ENCODE measurements at places on chromosomes 3 and 15.

- DNase-seq: no peak
These were observed 284.8 kb downstream of the GBE1 start for GRCh38 chr3:81476692-81477091.

- no peak for DNase-seq
These were observed 8.9 kb downstream of the CHDH start for GRCh38 chr3:53837331-53837730.

GRCh38 chr3:82053236-82053635 is 291.8 kb upstream of the GBE1 start:
- no peak for DNase-seq

- DNase-seq: no peak
These were observed 1.0 kb downstream of the P3H2 start for GRCh38 chr3:190119461-190120268.

DNA sequence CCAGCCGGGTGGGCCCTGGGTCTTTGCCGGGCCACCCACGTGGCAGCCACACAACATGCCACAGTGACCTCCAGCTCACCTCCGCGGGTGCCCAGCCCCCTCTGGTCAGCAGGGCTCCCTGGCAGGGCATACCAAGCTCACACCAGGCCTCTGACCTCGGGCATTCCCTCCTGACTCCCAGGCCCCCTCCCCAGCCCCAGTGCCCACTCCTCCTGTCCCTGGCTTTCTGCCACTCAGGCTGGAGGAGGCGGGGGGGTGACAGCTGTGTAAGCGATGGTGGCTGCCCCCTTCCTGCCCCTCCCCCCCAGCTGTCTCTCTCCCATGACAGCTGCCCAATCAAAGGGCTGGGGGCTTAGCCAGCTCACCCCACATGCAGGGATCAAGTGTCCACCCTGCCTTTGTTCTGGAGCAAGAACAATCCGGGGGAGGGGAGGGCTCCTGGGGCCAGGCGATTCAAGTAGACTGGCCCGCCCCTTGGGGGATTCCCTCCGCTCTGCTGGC is 3.3 kb downstream of the PCBP4 start:
- no peak for DNase-seq

DNA sequence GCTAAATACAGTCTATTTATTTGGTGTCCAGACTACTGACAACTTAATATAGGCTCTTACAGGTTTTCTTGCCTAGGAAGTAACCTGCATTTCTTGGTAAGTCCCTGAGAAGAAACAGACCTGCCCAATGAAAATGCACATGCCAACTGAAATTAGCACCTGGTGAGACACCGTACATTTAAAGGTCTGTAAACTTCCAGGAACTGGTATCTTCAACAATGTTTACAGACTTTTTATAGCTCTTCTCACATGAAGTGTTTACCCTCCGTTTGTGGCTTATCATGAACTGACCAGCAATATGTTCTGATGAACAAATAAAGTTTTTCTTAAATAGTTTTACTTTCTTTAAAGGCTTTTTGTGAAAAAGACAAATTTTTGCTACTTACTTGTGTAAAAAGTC is 93.3 kb downstream of the PCCB start:
- DNase-seq: no peak

DNA sequence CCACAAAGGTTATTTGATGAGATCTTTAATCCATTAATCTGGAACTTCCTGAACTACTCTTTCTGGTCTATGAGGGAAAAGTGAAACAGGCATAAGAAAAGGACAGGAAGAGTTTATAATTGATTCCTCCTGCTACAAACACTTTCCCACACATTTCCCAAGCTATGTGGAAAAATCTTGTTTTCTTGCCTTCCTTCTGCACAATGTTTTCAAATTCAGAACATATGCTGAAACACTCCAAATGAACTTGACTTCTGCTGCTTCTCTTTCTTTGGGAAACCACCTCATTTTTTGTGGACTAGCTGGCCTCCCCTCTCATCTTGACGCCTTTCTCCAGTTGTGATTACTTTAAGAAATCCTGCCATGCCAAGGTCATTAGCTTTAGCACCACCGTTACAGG is 100.7 kb upstream of the PTPRG start:
- DNase-seq: no peak

GRCh38 chr3:147987549-147987948 is 578.4 kb downstream of the ZIC1 start:
- DNase-seq: no peak

DNA sequence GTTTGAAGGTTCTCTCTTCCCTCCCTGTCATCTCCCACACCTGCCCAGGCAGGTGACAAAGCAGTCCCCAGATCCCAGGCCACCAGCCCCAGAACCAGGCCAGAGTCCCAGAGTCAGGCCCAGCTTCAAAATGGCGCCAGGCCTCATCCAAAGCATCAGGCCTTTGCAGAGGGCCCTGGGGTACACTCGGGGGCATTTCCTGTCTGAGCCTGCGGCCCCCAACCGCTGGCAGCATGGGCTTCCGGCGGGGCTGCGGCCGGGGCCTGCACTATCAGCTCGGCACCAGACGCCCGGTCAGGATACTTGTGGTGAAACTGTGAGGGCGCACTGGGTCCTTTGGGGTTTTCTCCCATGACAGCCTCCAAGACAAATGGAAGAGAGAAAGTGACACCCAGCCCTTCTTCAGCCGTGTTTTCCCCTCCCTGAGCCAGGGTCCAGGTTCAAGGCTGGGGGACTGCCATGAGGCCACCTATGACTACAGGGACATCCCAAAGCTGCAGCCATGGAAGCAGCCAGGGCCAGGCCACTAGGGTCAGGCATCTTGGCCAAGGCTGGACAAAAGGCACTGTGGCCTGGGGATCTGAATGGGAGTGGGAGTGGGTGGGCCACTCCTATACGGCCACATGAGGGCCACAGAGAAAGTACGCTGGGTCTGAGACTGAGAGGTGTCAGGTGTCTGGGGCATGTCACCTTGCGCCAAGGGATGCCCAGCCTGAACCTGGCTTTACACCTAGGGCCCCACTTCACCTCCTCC is 33.9 kb downstream of the RPN1 start:
- no peak for DNase-seq

GRCh38 chr3:71372911-71373637 is 210.5 kb downstream of the FOXP1 start:
- no peak for DNase-seq

DNA sequence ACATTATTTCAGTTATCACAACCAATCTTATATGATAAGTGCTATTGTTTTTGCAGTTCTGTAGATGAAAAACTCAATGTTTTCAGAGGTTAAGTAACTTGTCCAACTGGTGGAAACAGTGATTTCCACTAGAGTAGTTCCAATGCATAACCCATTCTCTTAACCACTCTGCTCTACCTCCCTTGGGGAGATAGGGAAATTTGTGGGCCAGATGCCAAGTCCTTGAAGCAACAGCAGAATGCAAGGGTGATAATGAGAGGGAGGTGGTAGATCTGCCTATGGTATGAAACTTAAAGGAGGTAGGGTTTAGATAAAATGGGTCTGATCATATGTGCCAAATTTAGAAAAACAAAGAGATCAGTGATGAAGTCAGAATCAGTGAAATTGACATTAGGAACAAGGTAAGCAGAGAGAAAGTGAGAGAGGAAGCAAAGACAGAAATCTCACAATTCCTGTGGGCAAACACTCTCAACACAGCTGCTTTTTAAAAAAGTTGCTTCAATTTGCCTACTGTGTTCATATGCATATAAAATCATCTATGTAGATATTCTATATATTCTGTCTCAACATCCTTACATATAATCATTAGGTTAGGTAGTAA is 50.5 kb upstream of the UBP1 start:
- DNase-seq: no peak

DNA sequence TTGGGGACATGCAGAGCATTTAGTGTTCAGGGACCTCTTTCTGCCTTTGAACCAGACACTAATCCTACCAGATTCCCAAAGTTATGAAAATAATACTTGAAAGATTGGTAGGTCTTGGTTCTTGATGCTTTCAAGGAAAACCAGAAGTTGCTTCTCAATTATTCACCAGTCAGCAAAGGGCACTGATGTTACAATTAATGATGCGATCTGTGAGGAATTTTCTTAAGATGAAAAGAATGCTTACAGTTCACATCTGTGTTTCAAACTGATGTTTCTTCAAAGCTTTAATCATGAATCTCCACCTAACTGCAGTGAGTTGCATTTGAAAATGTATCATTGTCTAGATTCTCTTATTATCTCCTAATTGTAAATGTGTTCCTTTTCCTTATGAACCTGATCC is 161.0 kb downstream of the NAALADL2 start:
- DNase-seq: no peak

GRCh38 chr3:66303491-66303901 is 82.7 kb downstream of the SLC25A26 start:
- DNase-seq: no peak

DNA sequence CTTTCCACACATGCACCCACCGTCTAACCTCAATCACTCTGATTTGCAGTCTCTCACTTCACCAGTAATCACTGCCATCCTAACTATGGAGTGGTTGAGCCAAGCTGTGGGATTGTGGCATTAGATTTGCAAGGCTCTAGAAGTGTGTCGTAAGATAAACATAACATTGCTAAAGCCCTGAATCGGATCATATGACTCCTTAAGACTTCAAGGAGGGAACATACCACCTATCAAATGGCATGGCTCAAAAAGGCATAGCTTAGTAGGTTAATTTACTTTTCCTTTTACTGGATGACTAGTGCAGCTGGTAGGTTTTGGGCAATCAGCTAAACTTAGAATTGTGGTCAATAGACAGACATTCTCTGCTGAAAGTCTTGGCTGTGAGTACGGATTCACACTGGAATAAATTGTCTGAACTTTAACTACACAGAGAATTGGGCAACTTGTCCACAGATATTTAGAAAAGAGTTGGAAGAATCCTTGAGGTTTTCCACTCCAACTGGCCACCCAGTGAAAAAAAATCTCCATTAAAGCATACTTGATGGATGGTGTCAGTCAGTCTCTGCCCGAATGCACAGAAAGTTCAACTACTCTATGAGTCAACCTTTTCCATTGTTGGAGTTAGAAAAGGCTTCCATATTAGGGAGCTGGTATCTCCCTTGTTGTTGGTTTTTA is 476.7 kb upstream of the CBLB start:
- no peak for DNase-seq

- DNase-seq: no peak
These were observed 84.4 kb downstream of the PLXNA1 start for GRCh38 chr3:127067116-127067910.

- DNase-seq: no peak
These were observed 662.3 kb downstream of the MAGI1 start for GRCh38 chr3:65376426-65376825.

GRCh38 chr15:57305009-57305408 is 71.3 kb upstream of the CGNL1 start:
- no peak for DNase-seq

DNA sequence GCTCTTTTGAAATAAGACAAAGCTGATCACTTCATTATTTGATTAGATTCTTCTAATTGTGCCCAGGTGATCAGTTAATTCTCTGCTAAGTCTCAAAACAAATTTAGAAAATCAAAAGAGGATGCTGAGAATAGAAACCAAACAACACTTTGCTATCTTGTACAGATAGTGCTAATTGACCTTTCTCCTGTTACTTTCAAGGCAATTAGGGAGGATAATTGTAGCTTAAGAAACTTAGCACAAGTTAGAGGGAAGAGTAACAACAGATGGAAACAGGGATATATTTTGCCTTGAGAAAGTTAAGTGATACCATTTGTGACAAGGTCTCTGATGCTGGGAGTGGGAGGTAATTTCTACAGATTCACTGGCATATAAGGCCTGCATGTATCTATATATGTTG is 344.8 kb upstream of the GRM7 start:
- DNase-seq: no peak

GRCh38 chr3:42115946-42116345 is 24.8 kb downstream of the TRAK1 start:
- DNase-seq: no peak

- DNase-seq: no peak
These were observed 340.2 kb upstream of the IGF1R start for GRCh38 chr15:98308117-98308516.

DNA sequence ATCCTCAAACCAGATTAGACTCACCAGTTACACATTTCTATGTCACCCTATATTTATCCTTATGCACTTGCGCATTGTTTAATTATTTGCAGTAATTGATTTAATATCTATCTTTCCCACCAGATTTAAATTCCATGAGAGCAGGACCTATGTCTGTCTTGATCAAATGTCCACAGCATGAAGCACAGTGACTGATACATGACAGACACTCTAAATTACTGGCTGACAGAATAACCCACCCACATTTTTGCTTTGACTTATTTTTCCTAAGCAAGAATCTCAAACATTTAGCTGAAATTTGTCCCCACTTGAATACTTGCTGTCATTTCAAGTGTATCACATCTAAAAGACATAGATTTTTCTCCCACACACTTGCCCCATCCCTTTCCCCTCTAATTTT is 7.5 kb downstream of the CD200R1 start:
- no peak for DNase-seq

DNA sequence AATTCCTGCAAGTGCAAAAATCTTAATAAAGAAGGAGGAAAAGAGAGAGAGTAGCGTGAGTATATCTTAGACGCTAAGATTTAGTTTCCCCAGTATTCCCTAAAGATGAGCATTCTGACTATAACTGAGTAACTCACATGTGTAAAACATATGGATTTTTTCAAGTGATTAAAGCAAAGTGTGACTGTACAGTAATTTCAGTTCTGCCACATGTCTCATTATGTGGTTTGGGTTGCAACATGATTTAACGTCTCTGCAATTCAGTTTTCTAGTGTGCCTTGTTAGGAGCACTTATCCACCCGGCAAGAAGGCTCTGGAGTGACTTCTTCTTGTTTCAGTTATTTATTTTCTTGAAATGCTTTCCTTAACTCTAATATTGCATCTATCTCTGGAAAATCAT is 514.1 kb downstream of the ROBO1 start:
- DNase-seq: no peak

GRCh38 chr3:30641416-30642251 is 35.2 kb downstream of the TGFBR2 start:
- no peak for DNase-seq

- no peak for DNase-seq
These were observed 65.0 kb upstream of the DAZL start for GRCh38 chr3:16670191-16670590.

GRCh38 chr3:156461889-156462288 is 93.0 kb downstream of the SSR3 start:
- DNase-seq: no peak

GRCh38 chr3:55059027-55059629 is 131.3 kb upstream of the LRTM1 start:
- no peak for DNase-seq

GRCh38 chr15:73900095-73900712 is 26.1 kb upstream of the LOXL1 start:
- DNase-seq: no peak

DNA sequence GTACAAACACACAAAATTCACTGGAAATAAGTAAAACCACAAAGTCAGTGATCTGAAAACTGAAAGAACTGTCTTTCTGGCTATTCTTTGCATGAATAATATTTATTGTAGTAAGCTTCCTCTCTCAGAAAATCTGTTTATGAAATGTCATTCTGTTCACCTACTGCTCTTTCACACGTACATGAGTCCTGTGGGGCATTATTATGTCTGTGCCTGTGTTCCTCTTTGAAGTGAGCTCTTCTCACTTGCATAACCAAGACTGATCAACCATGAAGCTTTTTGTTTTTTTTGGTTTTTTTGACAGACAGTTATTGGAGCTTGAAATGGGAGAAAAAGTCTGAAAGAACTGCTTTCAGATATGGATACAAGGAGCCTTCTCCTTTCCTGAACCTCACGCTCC is 195.8 kb downstream of the PLCH1 start:
- DNase-seq: no peak
